ENCODE measurements at places on chromosomes 5 and 9. TPM values are rescaled to one million over a fixed set of nuclear protein-coding genes. Genes with fewer than 3 reads are reported as not detected.

DNA sequence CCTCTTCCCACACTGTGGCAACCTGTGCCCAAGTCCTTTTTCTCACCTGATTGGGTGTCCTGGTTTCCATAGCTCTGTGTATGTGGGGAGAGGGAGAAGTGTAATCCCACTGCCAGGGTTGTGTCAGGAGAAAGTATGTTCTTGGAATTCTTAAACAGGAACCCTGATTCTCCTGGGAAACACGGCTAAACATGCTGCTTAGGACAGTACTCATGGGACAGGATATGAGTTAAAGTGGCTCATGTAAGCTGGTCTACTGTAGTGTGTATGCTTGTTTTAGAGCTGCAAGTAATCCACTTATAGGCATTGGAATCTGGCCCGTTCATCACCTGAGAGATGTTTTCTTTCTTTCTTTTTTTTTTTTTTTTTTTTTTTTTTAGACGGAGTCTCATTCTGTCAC lies 23.9 kb downstream of the ARHGEF28 start:
- no peak for DNase-seq

- DNase-seq: peak; percentile 83
These were observed 150.8 kb downstream of the MEF2C start for GRCh38 chr5:88732181-88732633.

DNA sequence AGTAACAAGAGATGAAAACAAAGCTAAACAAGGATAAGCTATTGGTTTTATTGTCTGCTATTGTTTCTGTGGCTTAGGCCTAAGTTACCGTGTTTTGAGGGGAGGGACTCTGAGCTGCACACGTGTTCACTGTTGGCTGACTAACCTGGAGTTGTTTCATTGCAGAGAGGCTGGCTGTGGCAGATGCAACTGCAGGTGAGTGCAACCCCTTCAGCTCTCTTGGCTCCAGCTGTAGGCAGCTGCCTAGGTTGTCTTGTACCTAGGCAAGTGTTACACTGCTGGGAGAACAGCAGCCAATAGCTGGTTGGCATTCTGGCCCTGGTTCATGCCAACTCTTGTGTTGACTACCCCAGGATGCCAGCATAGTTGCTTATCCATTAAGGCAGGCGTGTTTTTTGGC lies 17.6 kb upstream of the MATR3 start:
- no peak for DNase-seq

GRCh38 chr9:35517131-35517530 lies 27.2 kb downstream of the RUSC2 start:
- no peak for DNase-seq

DNA sequence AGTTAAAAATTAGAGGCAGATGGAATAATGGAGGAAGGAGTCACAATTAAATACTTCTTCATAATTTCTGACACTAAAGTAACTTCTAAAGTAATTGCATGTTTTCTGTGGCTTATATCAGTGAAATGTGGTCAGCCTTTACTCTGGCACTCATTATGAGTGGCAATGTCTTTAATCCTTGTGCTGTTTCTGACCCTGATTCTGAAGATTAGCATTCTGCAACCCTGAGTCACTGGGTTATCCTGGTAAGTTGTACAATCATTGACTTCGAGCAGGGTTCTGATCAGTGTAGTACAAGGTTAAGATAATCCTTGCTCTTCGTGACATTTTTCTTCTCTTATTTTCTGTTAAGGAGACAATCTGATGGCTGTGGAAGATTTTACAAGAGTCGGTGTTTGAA lies 379.4 kb upstream of the RORB start:
- DNase-seq: peak; percentile 17

GRCh38 chr9:97860451-97861147 lies 7.6 kb downstream of the FOXE1 start:
- no peak for DNase-seq

- DNase-seq: no peak
These were observed 153.8 kb downstream of the CDH12 start for GRCh38 chr5:22699319-22699718.

DNA sequence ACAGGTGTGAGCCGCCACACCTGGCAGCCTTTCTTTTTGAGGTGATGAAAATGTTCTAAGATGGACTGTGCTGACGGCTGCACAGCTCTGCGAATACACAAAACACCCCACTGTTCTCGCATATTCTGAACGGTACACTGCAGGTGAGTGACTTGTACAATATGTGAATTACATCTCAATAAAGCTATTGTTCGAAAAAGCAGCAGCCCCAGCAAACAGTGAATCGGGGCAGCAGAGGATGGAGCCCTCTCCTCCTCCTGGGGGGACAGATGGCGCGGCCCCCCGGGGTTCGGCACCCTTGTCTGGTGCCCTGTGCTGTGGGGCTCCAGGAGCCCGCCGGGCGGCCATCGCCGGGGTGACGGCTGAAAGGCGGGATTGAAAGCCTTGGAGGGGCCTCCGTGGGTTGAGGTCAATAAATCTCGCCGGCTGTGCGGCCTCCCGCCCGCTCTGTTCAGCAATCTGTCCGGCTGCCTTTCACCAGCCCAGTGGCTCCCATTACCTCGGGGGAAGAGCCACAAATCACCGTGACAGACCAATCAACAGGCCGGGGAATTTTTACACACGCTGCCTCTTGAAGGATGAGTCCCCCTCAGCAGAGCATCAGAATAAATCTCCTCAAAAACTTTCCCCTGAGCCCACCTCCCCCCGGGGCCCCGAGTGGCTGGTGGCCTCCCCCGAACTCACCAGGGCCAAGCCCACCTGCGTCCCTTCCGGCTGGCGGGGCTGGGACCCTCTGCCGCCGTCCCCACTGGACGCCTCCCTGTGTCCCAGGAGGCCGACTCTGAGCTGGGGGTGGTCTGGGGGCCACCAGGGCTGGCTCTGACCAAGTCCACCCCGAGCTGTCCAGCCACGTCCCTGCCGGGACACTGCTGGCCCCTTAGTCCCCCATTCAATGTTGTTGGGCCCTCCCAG lies 37.8 kb upstream of the TMEM250 start:
- no peak for DNase-seq

DNA sequence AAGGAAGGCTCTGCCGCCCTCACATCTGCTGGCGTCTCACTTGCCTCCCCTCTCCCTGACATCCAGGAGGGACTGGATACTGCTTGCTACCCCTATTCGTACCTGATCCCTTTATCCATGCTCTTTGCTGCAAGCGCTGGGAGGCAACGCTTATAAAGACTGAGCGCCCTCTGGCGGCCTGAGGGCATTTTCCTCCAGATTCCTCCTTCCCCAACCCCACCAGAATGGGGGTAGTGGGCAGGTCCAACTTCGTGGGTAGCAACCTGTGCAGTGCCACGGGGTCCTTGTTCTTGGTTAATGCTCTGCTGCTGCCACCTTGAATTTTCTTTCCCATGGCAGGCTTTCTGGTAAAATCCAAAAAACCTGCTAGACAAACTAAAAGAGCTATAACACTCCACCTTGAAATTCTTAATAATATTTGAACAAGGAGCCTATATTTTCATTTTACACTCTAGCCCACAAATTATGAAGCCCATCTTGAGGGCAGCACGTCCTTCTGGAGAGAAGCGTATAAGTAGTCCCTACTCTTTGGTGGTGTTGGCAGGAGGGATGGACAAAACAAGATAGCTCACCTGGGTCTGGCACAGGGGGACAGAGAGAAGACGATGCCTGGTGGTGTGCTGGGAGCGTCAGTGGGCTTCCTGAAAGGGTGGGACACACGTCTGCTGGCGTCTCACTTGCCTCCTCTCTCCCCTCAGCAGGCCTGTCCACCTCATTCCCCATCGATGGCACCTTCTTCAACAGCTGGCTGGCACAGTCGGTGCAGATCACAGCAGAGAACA lies 52.5 kb downstream of the JADE2 start:
- DNase-seq: peak; percentile 39

DNA sequence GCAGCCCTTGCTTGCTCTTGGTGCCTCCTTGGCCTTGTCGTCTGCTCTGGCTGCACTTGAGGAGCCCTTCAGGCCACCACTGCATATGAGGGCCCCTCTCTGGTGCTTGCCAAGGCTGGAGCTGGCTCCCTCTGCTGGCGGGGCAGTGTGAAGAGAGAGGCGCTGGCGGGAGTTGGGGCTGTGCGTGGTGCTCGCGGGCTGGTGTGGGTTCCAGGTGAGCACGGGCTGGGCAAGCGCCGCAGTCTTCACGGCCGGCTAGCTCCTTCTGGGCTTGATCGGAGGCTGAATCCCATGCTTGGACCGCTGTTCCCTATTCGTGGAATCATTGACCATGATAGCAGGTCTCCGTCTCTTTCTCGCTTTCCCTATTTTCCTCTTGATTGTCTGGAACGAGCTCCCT lies 56.5 kb downstream of the XRCC4 start:
- no peak for DNase-seq

DNA sequence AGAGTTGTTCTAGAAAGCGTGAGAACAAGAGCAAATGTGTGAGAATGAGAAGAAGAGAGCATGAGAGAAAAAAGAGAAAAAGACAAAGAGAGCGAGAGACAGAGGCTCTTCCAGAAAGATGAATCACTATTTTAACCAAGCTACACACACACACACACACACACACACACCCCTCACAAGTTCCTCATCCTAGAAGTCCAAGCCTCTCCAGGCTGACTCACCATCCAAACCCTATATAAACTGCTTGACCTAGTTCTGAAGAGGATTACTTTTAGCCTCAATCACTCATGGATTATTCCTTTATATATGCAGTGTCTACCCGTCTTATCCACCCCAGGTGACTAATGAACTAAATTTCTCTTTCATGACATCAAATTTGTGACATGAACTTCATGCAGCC lies 37.6 kb downstream of the C9orf57 start:
- peak; percentile 93 for DNase-seq

GRCh38 chr5:171426266-171426665 lies 6.8 kb downstream of the FGF18 start:
- DNase-seq: no peak

DNA sequence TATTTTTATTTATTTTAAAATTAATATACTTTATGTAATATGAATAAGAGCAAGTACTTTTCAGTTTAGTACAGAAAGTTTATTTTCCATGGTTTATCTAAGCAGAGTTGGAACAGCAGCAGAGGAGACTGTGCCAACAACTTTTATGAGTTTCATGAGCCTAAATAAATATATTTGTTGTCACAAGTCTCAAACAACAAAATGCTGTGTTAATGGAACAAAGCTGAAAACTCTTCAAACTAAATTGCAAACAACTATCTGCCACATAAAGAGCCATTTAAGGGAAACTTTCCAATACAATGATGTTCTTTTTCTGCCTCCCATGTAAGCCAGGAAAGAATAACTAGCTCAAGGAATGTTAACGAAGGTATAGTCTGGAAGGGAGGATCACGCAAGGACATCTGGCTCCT lies 96.1 kb downstream of the FBN2 start:
- DNase-seq: no peak

- no peak for DNase-seq
These were observed 841 bp downstream of the GRK6 start for GRCh38 chr5:177427211-177427822.

DNA sequence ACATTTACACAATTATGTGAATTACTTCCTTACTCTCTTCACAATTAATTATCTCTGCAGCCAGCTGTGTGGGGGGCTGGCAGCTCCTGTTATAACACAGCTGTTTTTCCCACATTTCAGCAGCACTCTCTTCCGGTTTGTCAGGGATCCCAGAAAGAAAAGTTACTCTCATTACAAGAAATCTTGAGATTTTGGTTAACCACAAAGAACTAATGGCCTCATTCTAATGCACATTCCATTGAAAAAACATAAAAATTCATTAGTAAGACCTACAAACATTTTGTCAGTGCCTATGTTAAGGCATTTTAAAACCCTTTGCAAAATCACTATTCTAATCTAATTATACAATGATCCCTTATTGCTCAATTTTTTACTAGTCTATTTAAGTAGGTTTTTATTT lies 64.1 kb downstream of the PDE4D start:
- DNase-seq: peak; percentile 94

- DNase-seq: no peak
These were observed 4.8 kb downstream of the MSX2 start for GRCh38 chr5:174729075-174729680.

DNA sequence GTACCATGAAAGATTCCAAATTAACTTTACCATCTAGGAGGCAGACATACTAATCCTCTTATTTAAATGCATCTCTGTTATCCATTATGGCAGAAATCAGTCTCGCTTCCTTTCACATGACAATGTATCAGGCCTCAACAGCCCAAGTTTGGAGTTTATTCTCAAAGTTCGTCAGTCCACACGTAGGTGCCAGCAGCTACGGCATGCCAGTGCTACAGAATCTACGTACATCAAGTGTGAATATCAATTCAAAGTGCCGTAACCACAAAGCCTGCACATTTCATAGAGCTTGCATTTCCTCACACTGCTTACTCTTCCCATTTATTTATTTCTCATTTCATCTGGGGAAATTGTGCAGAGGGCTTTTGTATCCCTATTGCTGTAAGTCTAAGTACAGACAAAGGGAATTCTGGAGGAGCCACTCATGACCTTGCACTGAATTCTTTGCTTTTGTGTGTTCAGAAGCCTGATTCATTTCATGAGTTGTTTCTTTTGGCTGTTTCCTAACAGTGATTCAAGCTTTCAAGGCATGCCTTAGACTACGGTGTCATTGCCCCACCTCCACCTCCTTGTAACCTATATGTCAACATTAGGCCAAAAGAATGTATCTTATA lies 10.0 kb downstream of the ENC1 start:
- peak; percentile 98 for DNase-seq

DNA sequence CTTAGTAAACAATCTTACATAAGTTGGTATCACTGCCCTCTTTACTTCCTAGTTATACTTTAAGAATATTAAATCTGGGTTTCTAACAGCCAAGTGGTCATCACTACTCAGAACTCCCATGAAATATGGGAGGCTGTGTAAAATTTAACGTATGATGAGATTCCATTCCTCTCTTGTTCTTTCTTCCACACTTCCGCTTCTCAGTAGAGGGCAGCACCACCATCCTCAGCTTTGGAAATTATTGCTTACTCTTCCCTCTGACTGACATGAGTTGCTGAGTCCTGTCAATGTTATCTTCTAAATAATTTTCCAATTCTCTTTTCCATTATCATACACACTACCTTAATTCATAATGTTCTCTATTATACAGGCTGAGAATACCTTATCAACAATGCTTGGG lies 194.0 kb downstream of the RFX3 start:
- no peak for DNase-seq

GRCh38 chr5:155826611-155827507 lies 500.1 kb upstream of the SGCD start:
- no peak for DNase-seq

Gene PCSK5
- total RNA-seq: 11.5 TPM

Gene OTP
- total RNA-seq: 0.17 TPM

Gene FOXI1
- total RNA-seq: not detected

Gene EIF4E1B
- total RNA-seq: not detected

Gene STPG3
- not detected for total RNA-seq

Gene OR1N1
- not detected for total RNA-seq

Gene CREB3
- total RNA-seq: 84.1 TPM

Gene PHF24
- total RNA-seq: 0.16 TPM

Gene GRPEL2
- 26.0 TPM for total RNA-seq

Gene HMGCS1
- 146 TPM for total RNA-seq

Gene SPATA31A7
- total RNA-seq: not detected

Measured in astrocyte (in vitro differentiated cells and primary cell).